ENCODE measurements at places on chromosomes 2 and 18.

GRCh38 chr2:15223887-15224286 lies 337.2 kb downstream of the NBAS start:
- no peak for DNase-seq

DNA sequence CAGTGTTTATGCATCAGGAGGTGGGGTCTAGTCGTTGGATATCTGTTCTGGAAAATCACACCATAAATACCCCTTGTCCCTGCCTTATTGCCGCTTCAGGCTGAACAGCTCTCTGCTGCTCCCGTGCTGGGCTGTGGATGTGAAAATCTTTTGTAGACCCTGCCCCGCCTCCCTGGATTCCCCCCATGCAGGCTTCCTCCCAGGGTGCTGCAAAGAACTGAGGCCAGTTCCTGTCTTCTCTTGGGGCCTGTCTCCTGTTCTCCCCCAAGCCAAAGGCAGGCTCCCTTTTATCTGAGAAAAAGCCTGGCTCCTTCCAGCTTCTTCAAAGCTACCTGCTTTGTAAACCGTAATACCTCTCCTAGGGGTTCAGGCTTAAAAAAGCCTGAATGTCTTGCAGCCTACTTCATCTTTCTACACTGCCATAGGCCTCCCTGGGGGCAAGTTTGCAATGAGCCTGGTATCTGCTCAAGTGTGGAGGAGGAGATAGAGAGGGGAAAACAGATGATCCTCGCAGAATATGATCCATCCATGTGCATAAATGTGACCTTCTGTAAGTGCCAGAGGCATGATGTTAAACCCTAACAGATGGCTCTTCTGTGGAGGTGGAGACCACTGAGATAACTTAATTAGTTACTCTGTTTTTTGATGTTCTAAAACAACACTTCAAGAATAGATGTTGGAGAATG lies 55.3 kb downstream of the VWA3B start:
- no peak for DNase-seq

- no peak for DNase-seq
Observed at GRCh38 chr2:179297927-179298326, 33.3 kb upstream of the SESTD1 start.

DNA sequence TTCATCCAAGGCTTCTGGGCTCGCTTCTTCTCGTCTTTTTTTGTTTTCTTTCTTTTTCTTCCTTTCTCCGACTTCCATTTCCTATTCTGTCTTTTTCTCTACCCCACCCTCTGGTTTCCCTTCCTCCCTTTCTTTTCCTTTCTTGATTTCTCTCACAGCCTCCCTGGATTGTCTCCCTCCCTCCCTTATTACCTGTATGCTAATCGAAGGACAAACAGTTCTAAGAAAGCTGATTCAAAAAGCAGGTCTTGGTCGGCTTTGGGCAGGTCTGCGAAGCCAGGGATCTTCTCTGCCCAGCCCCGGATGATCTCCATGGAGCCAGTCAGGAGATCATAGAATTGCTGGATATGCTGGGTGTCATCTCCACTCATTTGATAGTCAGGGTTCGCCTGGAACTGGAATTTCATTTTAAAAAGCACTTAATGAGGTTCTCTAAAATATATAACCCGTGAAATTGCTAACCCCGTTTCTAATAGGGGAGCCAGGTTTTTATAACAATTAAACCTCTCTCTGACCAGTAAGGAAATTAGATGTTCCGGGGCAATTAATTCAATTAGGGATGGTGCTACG lies 5.9 kb downstream of the NR4A2 start:
- no peak for DNase-seq

- DNase-seq = no peak
Observed at GRCh38 chr2:220006152-220006621, 378.8 kb downstream of the SLC4A3 start.

- no peak for DNase-seq
Observed at GRCh38 chr2:224278531-224278930, 123.4 kb downstream of the FAM124B start.

GRCh38 chr18:52694804-52695203 lies 354.8 kb downstream of the DCC start:
- no peak for DNase-seq

DNA sequence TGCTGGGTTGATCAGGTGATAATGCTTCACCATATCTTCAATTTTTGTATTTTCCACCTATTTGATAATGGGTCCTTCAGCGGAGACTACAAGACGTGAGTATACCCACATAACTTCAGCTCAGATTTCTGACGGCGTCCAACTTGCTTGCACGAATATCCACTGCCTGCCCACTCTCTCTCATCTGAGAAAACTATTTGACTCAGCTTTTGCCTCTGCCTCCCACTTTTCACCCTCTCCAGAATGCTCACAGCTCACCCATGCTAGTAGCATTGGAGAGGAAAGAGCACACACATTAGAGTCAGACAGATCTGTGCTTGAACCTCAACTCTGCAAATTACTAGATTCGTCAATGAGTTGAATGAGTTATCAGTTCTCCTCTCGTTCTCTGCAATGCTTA lies 166.8 kb downstream of the BCL2 start:
- DNase-seq = no peak

GRCh38 chr2:159459279-159459678 lies 157.1 kb downstream of the BAZ2B start:
- no peak for DNase-seq

Data from substantia nigra (tissue), 51 donors.